ENCODE measurements at places on chromosomes 6 and 20.
A peak's percentile ranks its signal among the peaks of the same experiment; 100 is the strongest.

DNA sequence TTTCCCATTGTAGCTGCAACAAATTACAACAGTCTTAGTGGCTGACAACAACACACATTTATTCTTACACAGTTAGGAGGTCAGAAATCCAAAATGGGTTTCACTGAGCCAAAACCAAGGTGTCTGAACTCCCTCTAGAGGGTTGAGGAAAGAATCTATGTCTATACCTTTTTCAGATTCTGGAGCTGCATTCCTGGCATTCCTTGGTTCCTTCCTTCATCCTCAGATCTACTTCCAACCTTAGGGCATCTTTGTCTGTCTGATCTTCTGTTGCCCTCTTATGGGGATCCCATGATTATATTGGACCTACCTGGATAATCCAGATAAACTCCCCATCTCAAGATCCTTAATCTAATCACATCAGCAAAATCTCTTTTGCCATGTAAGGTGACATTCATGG, 540.9 kb upstream of the MAP3K7 start:
- no peak for DNase-seq

GRCh38 chr6:31797588-31797987, 2.0 kb upstream of the VARS1 start:
- DNase-seq = no peak

- DNase-seq = no peak
These were observed 7.3 kb downstream of the SCML4 start for GRCh38 chr6:107816818-107817217.

DNA sequence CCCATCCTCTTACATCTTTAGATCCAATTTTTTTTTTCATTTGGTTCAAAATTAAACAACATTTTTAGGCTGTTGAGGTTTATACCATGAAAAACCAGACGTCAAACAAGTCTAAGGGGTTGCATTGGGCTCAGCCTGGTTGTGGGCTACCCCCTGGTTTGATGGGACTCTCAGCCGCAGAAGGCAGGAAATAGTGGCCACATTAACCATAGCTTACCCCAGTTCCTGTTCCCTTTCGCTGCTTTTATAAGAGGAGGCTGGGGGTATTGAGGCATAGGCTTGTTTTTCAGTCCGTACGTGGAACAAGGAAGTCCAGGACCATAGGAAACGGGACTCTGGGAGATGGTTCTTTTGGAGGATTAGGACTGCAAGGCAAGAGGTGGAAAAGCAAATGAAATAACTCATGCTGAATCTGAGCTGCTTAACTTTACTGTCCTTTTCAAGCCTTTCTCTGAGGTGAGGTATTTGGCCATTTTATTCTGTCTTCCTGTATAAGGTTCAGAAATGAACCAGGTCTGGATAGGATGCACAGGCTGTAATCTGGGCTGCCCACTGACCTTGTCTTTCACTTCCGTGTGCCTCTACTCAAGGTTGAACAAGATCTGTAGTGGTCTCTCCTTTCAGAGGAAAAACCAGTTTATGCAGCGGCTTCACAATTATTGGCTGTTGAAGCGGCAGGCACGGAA, 7.7 kb downstream of the BRPF3 start:
- DNase-seq = peak; percentile 31

DNA sequence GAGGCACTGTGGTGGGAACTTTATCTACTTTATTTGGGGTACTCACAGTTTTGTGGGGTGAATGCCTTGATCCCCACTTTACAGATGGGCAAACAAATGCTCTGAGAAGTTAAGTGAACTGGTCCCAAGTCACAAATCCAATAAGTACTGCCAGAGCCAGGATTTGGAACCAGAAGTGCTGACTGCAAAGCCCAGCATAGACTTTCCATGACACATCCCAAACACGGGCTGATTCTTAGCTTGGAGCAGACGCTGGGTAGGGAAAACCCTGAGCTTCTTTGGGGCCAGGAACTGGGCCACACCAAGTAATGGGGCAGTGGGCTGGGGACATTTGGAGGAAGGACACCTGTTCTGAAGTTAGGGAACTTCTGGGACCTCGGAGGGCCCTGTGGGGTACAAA, 20.3 kb downstream of the RIN2 start:
- no peak for DNase-seq

GRCh38 chr6:33206027-33206863, 1.8 kb downstream of the HSD17B8 start:
- DNase-seq = no peak

DNA sequence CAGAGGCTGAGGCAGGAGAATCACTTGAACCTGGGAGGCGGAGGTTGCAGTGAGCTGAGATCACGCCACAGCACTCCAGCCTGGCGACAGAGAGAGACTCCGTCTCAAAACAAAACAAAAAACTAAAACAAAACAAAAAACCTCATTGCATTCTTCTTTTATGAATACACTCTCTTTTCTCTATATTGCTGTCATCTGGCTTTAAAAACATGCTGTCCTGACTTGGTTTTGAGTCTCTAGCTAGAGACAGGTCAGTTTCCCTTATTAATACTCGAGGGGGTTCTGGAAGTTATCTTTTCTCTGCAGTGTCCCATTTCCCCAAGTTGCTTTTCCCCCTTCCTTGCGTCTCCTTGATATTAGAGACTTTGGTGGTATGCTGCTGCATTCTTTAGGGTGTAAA, 50.9 kb downstream of the RIOK1 start:
- DNase-seq = no peak

DNA sequence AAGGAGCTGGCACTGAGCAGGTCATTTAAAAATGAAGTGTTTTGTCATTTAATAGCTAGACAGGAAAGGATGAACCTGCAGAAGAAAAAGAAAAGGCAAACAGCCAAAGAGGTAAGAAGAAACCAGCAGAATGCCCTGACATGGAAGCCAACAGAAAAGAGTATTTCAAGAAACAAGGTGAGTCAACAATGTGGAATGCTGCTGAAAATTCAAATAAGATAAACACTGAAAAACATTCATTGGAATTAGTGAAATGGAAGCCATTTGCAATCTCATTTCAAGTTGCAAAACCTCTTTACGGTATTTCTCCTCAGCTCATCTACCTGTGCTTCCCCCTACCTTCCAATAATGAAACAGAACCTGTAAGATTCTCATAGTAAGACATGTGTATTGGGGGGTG, 59.6 kb downstream of the RWDD2A start:
- DNase-seq = no peak

DNA sequence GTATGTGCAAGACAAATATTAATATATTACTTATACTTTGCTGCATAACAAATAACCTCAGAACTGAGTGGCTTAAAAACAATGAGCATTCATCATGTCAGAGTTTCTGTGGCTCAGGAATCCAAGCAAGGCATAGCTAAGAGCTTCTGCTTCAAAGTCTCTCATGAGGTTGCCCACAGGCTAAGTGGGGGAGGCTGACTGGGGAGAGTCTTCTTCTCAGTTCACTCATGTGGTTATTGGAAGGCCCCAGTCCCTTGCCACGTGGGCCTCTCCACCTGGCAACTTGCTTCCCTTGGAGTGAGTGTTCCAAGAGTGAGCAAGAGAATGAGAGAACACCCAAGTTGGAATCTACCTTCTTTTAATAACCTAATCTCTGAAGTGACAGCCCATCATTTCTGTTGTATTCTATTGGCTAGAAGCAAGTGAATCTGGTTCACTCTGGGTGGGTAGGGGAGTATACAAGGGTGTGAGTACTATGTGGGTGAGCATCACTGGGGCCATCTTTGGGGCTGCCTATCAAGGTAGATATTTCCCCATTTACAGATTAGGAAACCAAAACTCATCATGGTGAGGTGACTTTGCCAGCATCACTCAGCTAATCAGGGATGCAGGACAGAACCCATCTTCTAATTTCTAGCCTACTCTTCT, 36.0 kb downstream of the DNAH8 start:
- DNase-seq = no peak

- DNase-seq = peak; percentile 1
These were observed 187.7 kb downstream of the AIG1 start for GRCh38 chr6:143248359-143248758.

- no peak for DNase-seq
These were observed 37.6 kb downstream of the NRN1 start for GRCh38 chr6:5968817-5969734.

DNA sequence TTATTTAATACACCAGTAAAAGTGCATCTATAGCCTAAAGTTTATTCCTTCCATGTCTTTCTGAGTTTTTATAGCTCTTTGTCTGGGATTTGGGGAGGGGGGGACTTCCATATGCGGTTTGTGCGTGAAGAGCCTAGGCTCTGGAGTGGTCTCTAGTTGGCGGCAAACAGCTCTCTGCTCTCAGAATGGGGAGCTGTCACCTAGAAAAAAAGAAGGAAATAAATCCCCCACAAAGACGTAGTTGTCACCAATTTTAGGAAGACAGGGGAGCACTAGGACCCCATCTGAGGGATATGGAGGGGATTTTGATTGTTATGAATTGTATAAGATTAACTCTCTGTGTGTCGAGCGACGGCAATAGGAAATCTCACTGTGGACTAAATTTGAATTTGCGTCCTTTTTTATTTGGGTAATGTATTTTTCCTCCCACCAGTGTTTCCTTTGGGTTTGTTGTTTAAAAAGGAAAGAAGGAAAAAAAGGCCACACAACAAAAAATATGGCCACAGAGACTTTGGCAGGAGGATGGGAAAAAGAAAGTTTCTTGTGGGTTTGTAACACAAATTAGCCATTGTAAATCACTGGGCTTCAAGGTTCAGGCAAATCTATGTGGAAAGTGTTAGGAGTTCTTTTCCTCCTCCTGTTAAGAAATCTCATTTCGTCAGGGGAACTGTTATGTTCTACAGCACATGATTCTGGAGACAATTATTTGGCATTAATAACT, 7.4 kb downstream of the POU3F2 start:
- DNase-seq = no peak

DNA sequence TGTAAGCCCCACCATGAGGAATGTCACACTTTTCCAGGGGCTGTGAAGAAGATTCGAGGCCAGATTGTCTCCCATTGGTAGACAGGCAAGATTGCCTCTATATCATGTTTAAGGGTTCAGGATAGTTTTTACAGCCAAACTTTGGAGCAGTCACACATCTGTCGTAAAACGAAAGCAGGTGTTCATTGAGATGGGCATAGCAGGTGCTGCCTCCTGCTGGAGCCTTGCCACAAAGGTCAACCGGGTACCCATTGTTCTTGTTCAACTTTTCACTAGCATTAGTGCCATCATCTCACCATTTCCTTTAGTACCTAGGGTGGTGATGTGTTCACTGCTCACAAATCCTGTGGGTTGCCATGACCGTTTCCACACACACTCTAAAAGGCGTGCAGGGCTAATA, 198.3 kb downstream of the HTR1B start:
- DNase-seq = no peak

GRCh38 chr20:1272368-1273100, 6.4 kb downstream of the SNPH start:
- no peak for DNase-seq

GRCh38 chr20:3433744-3434143, 26.3 kb upstream of the DNAAF9 start:
- DNase-seq = no peak

DNA sequence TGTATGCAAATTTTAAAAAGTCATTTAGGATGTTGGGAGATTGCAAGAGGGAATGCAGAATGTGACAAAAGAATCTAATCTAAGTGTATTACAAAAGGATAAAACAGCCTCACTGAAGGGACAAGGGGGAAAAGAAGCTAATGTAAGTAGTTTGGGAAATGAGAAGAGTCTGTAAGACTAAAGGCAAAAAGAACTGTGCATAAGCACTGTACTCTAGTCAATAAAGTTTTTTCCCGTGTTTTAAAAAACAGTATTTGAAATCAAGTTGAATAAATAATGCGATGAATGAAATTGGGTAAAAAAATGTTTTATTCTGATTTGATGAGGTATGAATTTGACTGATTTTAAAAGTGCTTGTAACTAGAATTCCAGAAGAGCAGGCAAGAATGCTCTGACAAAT, 149.8 kb downstream of the VEGFA start:
- no peak for DNase-seq

DNA sequence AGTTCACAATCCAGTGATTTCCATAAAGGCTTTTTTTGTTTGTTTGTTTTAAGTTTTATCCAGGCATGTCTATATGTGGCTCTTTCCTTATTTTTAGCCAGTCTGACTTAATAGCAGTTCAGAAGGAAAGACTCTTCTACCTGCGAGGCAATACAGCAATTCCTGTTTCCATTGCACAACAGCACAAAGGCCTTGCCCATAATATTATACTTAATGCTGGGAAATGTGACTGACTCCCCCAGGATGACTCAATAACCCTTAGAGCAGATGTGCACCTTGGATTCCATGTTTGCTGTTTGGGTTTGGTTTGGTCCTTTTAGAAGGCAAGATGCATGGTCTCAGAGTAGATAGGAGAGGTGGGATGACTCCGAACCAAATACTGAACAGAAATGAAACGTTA, 184.1 kb downstream of the MTFR2 start:
- DNase-seq = no peak

DNA sequence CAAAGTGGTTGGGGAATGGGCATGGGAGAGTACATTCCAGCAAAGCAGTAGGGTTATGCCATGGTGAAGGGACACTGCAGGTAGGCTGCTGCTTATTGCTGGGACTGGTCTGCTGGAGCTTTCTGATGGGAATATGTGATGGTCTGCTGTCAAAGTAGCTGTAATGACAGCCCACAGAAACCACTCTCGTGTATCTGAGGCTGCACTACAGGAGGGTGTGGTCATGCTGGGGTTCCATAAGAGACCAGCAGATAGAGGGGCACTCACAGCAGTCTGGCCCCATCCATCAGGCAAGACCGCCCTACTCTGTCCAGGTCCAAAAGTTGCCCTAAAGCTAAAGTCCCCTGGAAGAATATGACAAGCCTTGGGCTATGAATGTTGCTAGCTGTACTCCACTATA, 739.3 kb downstream of the COL12A1 start:
- DNase-seq = no peak

DNA sequence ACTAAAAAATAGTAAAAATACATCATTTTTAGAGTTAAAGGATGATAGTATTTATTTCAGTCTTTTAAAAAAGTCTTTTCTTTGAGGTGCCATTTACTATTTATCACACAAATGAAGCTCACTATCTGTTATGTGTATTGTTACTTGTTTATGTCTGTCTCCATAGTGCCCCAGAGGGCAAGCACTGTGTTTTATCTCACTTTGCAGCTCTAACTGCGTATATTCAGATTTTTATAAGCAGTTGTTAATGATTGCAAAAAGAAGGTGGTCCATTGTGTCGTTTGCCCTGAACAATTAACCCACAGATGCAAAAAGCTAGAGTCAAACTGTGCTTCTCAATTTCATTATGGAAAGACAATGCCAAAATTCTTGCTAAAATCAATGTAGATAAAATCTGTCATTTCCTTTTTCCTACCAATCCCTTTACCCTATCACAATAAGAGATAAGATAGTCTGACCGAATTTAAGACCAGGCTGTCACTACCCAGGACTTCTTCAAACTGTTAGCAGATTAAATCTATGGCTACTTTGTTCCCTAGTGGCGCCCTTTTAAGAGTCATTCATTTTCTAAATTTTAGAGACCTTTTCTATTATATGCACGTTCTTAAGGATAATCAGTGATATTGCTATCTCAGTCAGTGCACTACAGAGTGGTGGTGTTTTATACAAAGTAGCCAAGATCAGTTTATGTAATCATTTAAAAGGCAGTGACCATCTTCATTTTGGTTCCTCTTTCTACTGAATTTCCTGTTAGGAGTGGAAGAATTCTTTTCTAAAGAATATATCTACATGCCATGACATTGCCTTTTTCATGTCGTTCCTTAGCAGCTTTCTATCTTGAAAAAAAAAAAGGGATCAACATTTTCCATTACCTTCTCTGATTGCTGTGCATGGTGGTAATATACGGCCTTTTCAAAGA, 133.1 kb upstream of the PRDM1 start:
- DNase-seq = no peak

GRCh38 chr6:53095270-53095669, 30.1 kb downstream of the FBXO9 start:
- no peak for DNase-seq

GRCh38 chr6:29828471-29828797, 809 bp downstream of the HLA-G start:
- DNase-seq = no peak

- no peak for DNase-seq
These were observed 21.5 kb upstream of the ELOVL2 start for GRCh38 chr6:11065436-11066202.
